ENCODE measurements at places on chromosomes 4 and X.

GRCh38 chrX:2487366-2487765 is 13.4 kb downstream of the DHRSX start:
- DNase-seq: no peak

DNA sequence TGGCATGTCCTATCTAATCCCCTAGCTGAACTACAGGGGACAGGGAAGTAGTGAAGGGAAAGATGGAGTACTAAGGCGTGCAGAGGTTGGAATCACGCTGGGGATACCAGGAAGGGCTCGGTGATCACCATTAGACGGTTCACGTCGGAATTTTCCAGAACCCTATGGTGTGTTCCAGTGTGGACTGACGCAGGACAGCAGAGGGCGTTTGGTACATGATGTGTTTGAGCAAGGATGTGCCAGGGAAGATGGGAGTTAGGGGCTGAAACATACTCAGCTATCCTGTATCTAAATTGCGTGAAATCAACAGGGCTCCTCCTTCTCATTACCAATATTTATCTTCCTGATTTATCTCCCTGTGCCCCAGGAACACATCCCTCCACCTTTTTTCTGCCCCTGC is 33.7 kb downstream of the PRPS2 start:
- no peak for DNase-seq

DNA sequence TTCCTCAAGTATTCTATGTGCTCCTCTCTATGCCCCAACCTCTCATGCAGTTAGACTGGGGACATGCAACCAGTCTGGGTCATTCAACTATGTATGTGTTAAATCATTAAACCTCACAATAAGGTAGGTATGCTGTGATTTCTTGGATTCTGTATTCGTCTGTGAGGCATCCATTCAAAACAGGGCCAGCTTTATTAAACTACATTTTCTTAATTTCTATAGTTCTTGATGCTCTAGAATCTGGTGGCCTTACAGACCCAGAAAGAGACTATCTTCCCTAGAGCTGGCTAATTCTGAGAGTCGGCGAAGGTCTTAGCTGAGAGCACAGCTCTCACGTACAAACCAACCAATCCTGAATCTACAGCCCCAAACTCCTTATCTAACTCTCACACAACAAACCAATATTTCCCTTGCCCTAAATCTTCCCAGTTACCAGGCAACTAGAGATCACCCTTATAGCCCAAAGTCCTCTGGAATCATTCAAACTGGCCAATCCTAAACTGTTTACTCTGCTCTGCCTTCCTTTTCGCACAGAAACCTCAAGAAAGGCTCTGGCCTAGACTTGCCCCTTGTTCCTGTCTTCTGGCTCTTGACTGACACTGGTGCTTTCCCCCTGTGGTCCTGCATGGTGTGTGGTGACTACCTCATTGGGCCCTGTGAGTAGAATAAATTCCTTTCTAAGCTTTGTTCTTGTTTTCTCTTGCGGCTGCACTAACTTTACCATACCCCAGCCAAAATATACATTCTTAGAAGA is 203.5 kb upstream of the TET2 start:
- no peak for DNase-seq

DNA sequence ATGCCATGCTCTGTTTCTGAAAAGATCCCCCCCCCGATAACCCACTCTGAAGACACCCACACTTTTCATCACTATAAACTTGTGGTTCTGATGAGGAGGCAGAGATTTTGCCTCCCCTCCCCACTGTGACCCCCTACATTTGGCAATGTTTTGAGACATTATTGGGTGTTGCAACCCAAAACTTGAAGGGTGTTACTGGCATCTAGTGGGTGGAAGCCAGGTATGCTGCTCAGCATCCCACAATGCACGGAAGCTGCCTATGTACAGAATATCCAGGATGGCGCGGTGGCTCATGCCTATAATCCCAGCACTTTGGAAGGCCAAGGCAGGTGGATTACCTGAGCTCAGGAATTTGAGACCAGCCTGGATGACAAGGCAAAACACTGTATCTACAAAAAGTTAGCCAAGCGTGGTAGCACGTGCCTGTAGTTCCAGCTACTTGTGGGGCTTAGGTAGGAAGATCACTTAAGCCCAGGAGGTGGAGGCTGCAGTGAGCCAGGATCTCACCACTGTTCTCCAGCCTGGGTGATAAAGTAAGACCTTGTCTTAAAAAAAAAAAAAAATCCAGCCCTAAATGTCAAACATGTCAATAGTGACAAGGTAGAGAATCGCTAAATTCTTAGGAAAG is 87.3 kb downstream of the SCD5 start:
- DNase-seq: no peak

DNA sequence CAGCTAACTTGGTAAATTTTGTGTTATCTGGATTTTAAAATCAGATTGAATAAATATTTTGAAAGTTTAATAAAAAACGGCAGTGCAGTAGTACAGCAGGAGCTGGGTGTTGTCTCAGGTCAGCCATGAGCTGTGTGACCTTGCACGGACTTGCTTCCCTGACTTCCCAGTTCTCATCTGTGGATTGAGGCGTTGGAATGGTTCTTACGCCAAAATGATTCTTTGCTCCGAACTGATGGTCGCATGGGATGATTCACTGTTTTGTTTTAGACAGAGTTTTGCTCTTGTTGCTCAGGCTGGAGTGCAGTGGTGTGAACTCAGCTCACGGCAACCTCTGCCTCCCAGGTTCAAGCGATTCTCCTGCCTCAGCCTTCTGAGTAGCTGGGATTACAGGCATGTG is 45.0 kb downstream of the RGS12 start:
- no peak for DNase-seq

- DNase-seq: no peak
Observed at GRCh38 chrX:85930099-85930498, 117.3 kb downstream of the CHM start.

DNA sequence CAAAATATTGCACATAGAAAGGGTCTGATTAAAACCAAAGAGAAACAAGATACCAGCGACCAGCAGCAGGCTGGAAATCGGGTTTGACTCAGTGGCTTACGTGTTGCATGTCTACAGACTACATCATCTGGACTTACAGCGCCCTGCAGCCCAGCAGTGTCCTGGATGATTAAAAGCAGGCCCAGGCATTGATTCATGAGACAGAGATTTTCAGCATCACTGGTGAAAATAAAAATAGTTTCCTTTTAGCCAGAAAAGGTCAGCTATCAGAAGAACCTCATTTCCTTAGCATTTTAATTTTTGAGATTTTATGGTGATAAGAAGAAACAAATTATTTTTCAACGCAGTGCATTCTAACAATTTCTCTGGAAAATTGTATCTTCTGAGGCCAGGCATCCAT is 190.6 kb downstream of the PTTG2 start:
- peak; percentile 73 for DNase-seq

- peak; percentile 7 for DNase-seq
Observed at GRCh38 chr4:126404549-126404948, 1089.8 kb downstream of the FAT4 start.

- no peak for DNase-seq
Observed at GRCh38 chrX:70013466-70014381, 36.0 kb downstream of the AWAT2 start.

DNA sequence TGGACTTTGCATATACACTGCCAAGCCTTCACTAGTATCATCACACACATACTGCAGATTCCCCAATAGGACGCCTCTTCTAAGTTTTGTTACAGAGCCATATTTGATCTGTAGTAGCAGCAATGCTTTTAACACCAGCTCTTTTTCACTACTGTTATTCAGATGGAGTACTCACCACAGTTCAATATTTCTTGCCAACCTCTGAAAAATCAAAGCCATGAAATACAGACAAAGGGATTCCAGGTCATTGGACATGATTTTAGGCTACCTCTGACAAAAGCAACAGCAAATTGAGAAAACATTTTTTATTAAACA is 390.7 kb upstream of the ADGRL3 start:
- no peak for DNase-seq

- DNase-seq: no peak
Observed at GRCh38 chr4:53705151-53705764, 114.0 kb upstream of the LNX1 start.

DNA sequence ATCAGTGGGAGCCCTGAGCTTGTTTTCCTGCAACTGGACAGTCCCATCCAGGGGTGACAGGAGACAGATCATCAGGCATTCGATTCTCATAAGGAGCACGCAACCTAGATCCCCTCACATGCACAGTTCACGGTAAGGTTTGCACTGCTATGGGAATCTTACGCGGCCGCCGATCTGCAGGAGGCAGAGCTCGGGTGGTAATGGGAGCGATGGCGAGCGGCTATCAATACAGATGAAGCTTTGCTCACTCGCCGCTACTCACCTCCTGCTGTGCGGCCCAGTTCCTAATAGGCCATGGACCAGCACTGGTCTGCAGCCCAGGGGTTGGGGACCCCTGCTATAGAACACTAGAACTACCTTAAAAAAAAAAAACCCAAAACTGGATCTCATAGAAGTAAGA is 45.4 kb downstream of the ARSD start:
- DNase-seq: no peak

- DNase-seq: no peak
Observed at GRCh38 chr4:21012851-21013331, 312.6 kb downstream of the PACRGL start.

Measured in AG08395 (cell line).